ENCODE measurements at places on chromosomes 1 and 21.
A peak's percentile ranks its signal among the peaks of the same experiment; 100 is the strongest.

DNA sequence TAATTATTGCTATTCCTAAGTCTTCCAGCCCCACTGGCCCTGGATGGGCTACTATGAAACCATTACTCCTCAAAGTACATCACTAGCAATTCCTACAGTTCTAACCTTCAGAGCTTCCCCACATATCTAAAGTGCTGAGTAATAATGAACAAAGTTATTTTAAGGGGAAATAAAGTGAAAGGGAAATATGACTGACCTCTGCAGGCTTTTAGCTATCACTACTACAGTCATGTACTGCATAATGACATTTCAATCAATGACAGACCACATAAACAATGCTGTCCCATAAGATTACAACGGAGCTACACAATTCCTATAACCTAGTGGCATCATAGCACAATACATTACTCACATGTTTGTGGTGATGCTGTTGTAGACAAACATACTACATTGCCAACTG lies 32.5 kb upstream of the ASPM start:
- no peak for DNase-seq

GRCh38 chr1:183607322-183607980 lies 17.2 kb upstream of the NCF2 start:
- no peak for DNase-seq

DNA sequence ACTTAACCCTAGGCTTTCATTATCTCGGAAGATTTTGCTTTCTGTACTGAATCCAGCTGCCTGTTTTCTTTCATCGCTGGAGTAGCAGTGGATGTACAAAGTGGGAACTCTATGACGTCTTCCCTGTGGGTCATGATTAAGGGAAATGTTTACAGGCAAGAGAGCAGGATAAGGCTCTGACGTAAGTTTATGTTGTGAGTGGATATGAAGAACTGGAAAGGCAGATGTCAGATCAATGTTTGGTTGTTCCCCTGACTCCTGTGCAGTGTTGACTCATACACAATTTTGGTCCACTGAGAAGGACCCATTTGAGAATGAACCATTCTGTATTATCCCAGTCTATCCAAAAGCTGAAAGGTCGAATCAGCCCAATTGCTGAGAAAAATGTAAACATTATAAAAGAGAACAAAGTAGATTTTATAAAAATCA lies 292.4 kb downstream of the GRIK1 start:
- no peak for DNase-seq

DNA sequence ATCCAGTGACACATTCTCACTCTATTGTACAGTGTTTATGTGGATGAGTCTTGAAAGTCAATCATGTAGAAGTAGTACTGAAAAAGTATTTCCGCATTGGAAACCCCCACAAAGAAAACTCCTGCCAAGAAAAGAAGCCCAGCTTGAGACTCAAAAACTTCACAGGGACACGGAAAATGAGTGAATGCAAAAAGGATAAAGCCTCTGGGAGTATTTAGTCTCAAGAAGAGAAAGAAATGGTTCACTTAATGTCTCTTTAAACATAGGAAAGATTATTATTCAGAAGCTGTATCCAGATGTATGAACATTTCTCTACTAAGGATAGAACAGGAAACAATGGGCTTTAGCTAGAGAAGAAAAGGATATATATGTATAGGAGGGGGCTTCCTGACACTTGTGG lies 304.5 kb downstream of the BARHL2 start:
- no peak for DNase-seq

DNA sequence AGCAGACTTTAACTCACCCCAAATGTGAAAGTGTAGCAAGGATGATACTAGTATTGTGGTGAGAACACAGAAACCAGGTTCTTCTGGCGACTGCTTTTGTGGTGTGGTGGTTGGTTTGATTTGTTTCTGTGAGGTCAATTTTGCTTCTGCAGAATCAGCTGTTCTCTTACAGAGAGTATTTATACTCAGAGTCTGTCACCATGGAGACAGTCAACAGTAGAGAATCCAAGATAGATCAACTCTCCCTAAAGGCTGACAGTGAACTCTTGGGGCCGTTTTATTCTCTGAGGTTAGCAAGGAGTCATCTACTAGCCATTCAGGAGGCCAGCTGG lies at the start of gene CFAP107:
TSS of gene CFAP107 (plus strand) at position 209 of the 332 bp plus-strand sequence. CDS start 231 bp downstream, outside the sequence.
- DNase-seq, result no peak

- DNase-seq, result no peak
Observed at GRCh38 chr1:66270119-66270812, 263.7 kb upstream of the SGIP1 start.

DNA sequence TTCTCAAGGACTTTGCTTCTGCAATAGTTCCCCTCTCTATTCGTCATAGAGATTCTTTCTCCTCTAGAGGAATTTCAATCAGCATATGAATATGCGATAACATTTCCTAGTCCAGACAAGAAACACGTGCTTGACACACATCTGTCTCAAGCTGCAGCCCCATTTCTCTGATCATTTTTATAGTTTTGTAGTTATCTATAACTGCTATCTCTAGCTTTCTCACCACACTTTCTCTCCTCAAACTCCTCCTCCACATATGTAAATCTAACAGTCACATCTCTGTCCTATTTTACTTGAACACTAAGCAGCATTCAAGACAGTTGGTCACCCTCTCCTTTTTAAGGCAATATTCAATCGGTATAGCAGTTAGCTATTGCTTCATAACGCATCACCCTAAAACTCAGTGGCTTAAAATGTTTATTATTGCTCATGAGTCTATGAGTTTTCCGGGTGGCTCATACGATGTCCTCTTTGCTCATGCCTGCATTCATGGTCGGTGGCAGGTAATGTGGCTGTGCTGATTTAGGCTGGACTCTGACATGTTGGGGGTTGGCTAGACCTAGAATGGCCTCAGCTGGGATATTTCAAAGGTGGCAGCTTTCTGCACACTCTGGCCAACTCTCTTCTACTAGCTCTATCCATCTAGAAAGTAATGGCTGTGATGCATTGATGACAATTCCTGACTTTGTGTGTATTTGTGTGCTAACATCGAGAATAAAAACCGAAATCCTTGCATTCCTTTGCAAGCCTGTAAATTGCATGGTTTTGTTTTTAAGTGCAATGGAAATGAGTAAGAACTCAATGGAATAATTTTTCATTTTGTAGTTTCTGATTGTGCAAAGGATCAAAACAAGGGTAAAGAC lies 20.6 kb downstream of the ATP6V1G3 start:
- no peak for DNase-seq

DNA sequence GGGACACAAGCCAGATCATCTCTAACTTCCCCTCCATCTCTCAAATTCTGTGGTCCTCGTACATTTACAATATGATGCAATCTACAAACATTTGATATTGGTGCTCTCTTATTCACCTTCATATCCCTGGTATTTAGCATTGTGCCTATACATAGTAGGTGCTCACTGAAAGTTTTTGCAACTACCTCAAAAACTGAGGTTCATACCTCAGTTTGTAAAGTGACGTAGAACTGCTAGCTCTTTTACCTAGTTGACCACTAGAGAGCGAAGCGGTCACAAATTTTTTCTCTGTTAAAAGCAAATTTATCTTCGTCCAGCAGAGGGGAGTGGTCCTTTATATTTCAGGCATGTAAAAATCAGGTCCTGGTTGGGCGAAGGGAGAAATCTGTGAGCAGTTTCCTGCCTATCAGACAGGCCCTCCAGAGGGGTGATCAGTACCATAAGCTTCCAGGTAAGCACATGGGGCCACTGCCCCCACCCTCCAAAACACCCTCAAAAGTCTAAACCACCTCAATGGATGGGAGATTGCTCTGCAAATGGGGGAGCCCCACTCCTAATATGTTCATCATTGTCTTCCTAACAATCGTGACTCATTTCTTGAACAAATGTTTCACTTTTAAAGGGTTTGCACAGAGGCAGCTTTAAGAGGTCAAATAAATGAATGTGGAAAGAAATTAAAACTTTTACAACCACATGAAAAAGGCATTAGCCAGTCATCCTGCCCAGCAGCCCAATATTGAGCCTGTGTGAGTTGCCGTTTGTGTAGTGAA lies 10.6 kb upstream of the HLCS start:
- peak; percentile 61 for DNase-seq

GRCh38 chr1:145601593-145601992 lies 6.2 kb upstream of the GPR89A start:
- no peak for DNase-seq

GRCh38 chr21:46006547-46007491 lies 25.2 kb downstream of the COL6A1 start:
- peak; percentile 23 for DNase-seq

DNA sequence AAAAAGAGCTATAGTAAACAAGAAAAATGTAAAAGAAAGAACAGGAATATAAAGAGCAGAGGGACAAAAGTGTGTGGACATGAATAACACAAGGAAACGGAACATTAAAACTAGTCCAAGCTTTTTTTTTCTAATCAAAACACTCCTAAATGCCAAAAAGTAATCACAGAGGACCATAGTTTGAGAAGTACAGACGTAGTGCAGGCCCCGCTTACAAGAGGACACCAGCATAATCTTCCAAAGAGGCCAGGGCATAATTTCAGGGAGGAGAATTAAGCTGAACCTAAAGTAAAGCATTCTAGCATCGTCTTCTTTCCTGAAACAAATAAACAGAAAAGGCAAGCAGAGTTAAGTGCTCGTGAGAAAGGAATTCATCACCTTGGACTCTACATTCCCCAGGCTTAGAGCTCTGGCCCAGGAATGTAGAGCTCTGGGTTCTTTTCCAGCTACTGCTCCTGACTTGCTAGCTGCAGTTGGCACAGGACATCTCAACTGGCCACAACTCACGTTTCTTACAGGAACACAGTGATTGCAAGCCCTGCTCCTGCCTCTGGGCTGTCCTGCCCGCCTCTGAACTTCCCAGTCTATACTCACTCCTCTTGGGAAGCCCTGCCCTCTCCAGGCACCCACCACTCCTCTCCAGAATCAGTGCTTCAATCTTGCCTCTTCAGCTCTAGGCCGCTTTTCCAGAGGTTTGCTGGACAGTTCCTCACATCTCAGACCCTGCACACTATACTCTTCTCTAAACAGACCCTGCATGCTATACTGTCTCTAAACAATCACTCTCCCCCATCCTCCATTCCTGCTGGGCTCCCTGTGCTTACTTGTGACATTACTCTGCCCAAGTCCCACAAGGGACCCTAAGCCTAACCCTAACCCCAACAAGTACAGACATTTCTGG lies 9.8 kb downstream of the RGS8 start:
- no peak for DNase-seq

DNA sequence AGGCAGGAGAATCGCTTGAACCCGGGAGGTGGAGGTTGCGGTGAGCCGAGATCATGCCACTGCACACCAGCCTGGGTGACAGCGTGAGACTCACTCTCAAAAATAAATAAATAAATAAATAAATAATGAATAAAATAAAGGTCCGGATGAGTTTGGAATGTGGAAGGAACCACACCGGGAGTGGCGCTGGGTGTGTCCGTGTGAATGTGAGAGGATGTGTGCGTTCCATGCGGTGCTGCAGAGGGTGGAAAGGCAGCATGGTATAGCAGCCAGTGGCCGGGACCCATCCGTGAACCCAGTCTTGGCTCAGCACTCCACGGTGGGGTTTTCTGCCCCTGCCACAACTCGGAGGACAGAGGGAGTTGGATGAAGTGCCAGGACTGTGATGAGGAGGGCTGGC lies 56.2 kb upstream of the POFUT2 start:
- no peak for DNase-seq
